ENCODE measurements at places on chromosomes 12 and 14. TPM values are rescaled to one million over a fixed set of nuclear protein-coding genes. Genes with fewer than 3 reads are reported as not detected.

Gene CNTN1
- 0.66 TPM for total RNA-seq

Gene GPX2
- 0.12 TPM for total RNA-seq

Gene EGLN3
- total RNA-seq = 0.06 TPM

Gene LTBP2
- 202 TPM for total RNA-seq

Gene RIMBP2
- not detected for total RNA-seq

Gene PKP2
- 0.06 TPM for total RNA-seq

Gene SLC24A4
- total RNA-seq = not detected

Gene SLC10A1
- not detected for total RNA-seq

Gene NFE2
- total RNA-seq = not detected

Gene BCL2L14
- 0.06 TPM for total RNA-seq

Gene KIF5A
- total RNA-seq = 0.26 TPM

Gene CATSPERB
- total RNA-seq = under 0.01 TPM

Gene KLRB1
- not detected for total RNA-seq

Gene TAS2R13
- total RNA-seq = 0.92 TPM

Gene CD4
- total RNA-seq = 3.1 TPM

Gene CSRP2
- 3.0 TPM for total RNA-seq

Gene KLC1
- total RNA-seq = 382 TPM

Gene C1S
- 215 TPM for total RNA-seq

Gene ESRRB
- 0.06 TPM for total RNA-seq

Gene KLRD1
- total RNA-seq = 0.13 TPM

Gene NR1H4
- total RNA-seq = not detected

Gene FOXN4
- not detected for total RNA-seq

Gene TRIM9
- 0.19 TPM for total RNA-seq

Gene CCDC196
- total RNA-seq = not detected

Gene LRTM2
- not detected for total RNA-seq

Gene MGAT4C
- total RNA-seq = 1.2 TPM

Gene CKAP4
- 219 TPM for total RNA-seq

Gene MMP17
- 4.2 TPM for total RNA-seq

Gene PLEK2
- total RNA-seq = 2.2 TPM

Gene ST8SIA1
- total RNA-seq = 1.2 TPM

Gene NRL
- 0.79 TPM for total RNA-seq

Gene STAC3
- total RNA-seq = 0.40 TPM

Gene SLC39A2
- not detected for total RNA-seq

Gene TIMELESS
- total RNA-seq = 10.3 TPM

Gene KRT4
- not detected for total RNA-seq

Gene EML5
- under 0.01 TPM for total RNA-seq

Gene OXA1L
- total RNA-seq = 39.6 TPM

Gene OVCH1
- 0.12 TPM for total RNA-seq

Gene NRIP2
- total RNA-seq = not detected

Gene TAS2R19
- 6.0 TPM for total RNA-seq

Gene GAS2L3
- total RNA-seq = 17.7 TPM

Gene RAD51AP1
- total RNA-seq = 12.0 TPM

Gene ADAM20
- total RNA-seq = 1.7 TPM

Gene ASIC1
- 1.4 TPM for total RNA-seq

Gene SLC6A12
- 0.12 TPM for total RNA-seq

Gene PLEKHG7
- not detected for total RNA-seq

Gene LUM
- 1,118 TPM for total RNA-seq

Measured in aortic smooth muscle cell (primary cell).